ENCODE measurements at places on chromosomes 5 and 9.

GRCh38 chr5:68661237-68661636 is 432.6 kb upstream of the SLC30A5 start:
- peak; percentile 5 for DNase-seq

DNA sequence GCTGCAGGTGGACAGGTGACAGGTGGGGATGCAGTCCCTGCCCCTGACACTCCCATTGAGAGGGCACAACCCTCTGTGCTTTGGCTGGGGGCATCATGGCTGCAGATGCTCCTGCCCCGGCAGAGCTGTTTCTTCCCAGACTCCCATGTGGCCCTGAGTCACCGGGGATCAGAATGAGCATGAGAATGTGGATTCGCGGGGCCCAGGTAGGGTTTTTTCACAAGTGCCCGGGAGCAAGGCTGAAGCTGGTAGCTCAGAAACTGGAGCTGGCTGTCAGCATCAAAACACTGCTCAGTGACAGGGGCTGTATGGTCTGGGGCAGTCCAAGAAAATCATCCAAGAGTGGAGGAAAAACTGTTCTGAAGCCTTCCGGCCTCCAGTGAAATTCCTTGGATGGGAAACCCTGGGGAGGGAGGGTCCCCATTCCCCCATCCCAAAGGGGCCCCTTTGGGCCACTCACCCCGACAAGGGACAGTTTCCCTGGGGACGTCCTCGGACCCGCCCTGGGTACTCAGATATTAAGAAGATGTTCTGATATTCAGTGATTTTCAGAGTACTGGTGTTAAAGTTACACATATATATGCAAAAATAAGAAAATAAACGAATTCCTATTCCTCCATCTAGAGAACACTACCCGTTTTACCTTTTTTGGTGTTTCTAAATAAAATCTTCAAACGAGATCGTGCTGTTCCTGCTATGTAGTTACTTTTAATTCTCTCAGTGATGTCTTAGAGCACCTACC is 120.1 kb upstream of the LPCAT1 start:
- no peak for DNase-seq

DNA sequence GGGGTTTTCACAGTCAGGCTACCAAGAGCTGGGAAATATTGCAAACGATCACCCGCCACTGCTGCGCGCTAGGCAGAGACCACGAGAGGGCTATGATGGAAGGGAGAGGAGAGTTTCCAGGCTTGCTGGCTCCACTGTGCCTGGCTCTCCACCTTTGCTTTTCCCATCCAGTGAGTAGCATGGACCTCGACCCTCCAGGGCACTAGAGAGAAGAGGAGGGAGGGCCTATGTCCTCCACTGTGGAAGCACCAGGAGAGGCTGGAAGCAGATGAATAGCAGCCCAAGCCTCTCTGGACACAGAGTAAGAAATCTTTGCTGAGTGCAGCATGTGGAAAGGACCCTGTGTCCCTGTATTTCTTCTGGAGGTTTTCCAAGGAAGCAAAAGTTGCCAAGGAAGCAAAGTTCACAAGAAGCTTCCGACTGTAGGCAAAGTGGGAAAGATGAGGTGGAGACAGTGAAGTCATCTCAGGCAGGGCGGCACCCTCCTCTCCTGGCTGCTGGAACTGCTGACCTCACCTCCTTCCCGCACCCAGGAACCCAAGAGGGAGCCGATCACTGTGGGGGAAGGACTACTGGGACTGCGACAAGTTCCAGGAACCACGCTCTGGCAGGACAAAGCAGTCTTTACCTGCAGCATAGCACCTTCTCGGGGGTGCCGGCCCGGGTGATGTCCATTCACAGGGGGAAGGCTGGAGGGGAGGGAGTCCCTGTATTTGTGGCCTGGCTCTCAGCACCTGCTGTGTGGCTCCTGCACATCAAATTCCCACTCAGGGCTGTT is 79.6 kb downstream of the CSNK1A1 start:
- no peak for DNase-seq

GRCh38 chr5:107216587-107216986 is 454.1 kb downstream of the EFNA5 start:
- DNase-seq: no peak

DNA sequence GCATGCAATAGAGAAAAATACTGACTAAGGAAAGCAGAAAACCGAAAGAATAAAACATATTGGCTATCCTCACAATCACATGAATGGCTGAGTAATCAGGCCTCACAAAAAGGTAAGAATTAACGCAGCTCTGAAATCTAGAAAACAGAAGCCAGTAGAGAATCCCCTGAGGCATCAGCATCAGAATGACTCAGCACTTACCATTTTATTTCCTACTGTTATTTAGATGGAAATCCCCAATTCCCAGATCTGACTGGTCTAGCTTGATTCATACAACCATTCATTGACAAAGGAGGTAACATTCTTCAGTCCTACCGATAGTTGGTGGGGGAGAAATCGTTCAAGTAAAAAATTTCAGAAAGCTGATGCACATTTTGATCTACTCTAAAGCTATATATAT is 1408.4 kb upstream of the WWC1 start:
- DNase-seq: no peak

DNA sequence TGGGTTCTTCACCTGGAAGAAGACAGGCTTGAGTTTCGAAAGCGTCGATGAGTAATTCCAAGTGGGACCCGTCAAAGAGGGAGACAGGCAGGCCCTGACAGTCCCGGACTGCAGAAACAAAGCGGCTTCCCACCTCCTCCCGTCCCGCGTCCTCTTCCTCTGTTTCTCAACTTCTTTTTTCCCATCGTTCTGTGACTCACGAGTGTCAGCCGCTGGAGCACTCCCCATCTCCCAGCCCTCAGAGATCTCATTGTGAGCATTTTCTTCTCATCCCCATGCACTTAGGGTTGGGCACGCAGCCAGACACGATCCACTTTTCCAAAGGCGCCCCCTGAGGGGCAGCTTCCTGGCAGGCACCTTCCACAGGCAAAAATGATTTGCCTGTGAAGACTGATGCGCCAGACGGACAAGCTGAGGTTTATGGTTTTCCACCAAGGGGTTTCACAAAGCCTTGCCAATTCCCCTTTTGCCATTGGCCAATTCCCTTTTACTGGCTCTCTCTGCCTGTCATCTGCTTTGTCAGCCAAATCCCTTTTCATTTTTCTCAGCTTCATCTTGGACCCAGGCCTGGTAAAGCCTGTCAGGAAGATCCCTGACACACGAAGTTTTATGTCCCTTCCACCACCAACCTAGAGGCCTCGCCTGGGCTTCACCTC is 86.5 kb upstream of the ANKRD55 start:
- DNase-seq: no peak
